ENCODE measurements at places on chromosomes 2 and 18.

DNA sequence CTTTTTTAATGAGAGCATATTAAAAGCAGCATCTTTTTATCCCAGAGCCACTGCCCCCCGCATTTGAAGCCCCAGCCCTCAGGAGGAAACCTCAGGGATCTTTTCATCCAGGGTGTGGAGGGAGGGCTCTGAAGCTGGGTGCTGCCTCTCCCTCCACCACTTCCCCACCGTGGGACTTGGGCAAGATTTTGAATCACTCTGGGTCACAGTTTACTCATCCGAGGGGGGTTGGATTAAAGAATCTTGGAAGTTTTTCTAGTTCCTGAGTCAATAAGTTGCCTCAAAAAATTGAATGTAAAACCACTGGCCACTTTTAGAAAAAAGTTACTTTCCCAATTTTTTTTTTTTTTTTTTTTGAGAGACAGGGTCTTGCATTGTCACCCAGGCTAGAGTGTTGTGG, 62.0 kb upstream of the ANKRD44 start:
- DNase-seq, result no peak

DNA sequence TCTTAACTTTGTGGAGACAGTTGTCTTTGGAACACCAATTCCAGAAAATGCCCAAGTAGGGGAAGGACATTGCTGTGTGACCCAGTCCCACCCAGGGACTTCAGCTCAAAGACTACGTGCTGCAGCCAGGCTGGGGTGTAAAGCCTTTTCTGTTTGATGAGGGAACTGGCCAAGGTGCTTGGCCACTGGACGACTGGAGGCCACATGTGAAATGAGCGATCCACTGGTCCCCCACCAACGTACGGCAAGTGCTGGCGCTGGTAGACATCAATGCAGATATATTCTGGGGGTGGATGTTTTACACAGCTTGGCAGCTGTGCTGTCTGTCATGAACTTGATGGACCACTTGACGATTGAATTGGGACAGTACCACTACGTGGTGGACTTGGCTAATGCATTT, 582.5 kb upstream of the HNMT start:
- DNase-seq, result no peak

DNA sequence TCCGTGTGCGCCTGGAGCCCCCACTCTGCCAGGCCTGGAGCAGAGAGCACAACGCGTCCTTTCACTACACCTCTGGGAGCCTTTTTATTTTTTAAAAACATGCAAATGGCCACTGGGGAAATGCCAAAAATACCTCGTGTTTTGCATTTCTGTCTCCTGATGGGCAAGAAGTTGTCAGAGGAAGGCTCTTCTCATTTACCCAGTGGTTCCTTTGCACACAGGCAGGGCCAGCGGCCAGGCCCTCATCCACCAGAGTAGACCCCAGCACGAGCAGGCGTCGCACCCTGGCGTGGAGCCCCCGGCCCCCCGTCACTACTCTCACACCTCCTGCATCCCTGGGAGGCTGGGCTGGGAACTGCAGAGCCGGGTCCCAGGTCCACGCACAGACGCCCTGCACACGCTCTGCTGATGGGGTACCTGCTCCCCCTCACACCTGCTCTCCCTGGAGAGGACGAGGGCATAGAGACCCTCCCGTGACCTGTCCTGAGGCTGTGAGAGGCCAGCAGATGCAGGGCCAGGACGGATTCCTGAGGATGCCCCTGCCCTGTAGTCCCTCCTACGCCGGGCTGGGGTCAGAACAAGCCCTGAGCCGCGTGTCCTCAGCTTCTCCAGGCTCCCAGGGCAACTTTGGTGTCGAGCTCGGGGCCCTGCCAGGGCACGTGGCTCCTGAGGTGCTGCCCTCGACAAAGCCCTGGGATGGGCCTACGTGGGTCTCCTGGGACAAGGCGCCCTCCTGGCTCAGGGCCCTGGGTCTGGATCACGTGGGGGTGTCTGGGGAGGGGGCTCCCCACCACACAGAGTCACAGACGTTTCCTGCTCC, 65.0 kb downstream of the NFATC1 start:
- no peak for DNase-seq

DNA sequence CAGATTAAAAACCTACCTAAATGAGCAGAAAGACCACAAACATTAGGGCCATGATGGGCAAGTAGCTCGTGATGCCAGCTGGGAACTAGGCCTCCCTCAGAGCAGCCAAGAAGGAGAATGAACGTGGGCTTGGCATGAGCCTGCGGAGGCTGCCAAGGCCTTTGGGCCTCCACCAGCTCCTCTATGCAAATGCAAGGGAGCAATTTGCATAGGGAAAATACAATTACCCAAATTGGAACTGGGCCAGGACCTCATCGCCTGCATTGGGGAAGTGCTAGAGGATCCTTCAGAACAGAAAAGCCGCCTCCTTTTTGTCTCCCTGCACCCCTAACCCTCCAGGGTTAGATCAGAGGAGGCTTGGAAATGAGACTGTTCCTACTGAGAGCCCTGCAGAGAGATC, 326.4 kb downstream of the SMAD2 start:
- no peak for DNase-seq

- no peak for DNase-seq
Observed at GRCh38 chr2:8258406-8258805, 423.4 kb upstream of the ID2 start.

DNA sequence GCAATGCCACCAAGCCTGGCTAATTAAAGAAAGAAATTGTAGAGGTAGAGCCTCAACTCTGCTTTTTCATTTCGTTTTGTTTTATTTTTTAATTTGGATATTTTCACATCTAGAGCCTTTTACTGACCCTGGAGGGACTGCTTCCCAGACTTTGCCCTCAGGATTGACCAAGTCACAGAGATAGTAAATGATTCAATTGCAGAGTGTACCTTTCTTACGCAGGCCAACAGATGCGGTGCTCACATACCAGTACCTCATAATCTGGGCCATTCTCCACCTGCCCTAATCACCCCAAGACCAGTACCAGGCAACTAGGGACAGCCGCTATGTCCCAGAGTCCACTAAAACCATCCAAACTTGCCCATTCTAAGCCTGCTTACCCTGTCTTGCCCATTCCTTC, 110.8 kb downstream of the DDX1 start:
- DNase-seq, result no peak

- DNase-seq, result no peak
Observed at GRCh38 chr2:67318031-67318430, 79.1 kb upstream of the ETAA1 start.

Measured in fibroblast of gingiva (primary cell).